ENCODE measurements at places on chromosomes 13 and 19. TPM values are rescaled to one million over a fixed set of nuclear protein-coding genes. Genes with fewer than 3 reads are reported as not detected.

FLT3 gene
- 0.58 TPM for polyA plus RNA-seq

NAXD gene
- 33.8 TPM for polyA plus RNA-seq

GRCh38 chr13:47005756-47006414 lies 109.0 kb upstream of the HTR2A start:
- DNase-seq: no peak

OR7A5 gene
- polyA plus RNA-seq: not detected

DNA sequence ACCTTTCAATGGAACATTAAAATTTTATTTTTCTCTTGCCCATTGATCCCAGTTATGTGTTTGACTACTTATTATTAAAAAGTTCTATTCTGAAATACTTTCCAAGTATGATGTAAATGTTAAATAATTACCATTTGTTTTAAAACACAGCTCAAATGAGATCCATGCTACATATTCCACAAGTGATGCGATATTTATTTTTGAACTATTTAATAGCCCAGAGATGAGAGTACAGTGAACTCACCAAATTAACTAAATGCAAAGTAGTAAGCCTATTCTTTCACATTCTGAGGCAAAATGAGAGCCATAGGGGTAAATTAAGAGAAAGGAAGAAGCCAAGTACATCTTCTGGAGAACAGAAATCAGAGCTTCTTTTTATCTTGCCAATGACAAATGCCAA lies 1.2 kb upstream of the DCLK1 start:
- DNase-seq: no peak

FGF22 gene
- 0.19 TPM for polyA plus RNA-seq

STXBP2 gene
- 46.7 TPM for polyA plus RNA-seq

DNA sequence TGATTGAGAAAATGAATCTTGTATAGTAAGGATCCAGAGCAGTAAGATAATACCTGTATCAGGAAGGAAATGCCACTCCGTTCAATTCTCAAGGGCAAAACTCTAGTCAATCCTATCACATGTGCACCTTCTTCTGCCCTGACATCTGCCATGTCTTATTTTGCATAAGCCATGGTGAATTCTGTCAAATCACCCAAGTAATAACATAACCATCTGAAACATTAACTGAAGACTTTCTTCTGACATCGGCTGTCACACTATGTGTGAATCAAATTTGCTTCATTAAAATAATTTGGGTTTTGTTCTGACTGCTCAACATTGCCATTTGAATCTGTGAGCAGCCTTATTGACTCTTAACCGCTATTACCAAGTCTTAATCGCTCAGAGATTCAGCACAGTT lies 91.2 kb downstream of the PCDH9 start:
- DNase-seq: no peak

Data from left renal pelvis (tissue), 4 donors.